Stimulated activated CD8-positive, alpha-beta memory T cell treated with anti-CD3 and anti-CD28 coated beads, Interleukin-2, amount 100 ng/mL, for 1 hour (primary cell): ENCODE measurements at places on chromosomes 7 and 10.

DNA sequence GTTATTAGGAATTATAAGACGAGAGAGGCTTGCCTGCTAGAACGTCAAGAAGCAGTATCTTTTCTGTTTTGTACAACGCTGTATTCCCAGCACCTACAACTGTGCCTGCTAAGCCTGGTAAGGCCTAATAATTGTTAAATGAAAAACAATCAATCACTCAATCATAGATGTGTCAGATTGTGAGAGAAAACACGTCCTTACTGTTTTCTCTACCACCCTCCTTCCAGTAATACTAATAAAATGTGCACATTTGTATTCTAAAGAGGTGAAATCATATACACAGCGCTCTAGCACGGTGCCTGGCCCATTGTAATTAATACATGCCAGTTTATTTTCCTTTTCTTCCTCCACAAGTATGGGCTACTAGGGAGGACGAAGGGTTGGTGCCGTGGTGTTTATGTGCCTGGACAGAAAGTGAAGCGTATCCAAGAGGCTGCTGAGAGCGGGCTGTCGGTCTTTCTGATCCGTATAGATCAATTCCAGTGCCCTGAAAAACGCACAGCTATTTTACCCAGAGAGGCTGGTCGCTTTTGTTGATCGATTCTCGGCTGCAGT lies 1.5 kb upstream of the AUTS2 start:
- DNase-seq = no peak

DNA sequence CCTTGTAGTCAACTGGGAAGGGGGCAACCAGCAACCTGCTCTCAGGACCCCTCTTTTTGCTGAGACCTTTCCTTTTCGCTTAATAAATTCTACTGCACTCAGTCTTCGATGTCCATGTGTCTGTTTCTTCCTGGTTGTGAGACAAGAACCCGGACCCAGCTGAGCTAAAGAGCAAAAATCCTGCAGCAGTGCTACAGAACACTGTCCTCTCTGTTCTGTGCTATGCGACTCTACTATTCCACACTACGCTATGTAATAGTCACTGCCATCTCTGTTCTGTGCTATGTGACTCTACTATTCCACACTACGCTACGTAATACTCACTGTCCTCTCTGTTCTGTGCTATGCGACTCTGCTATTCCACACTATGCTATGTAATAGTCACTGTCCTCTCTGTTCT lies 34.3 kb downstream of the DIP2C start:
- no peak for DNase-seq

- no peak for DNase-seq
These were observed 59.2 kb downstream of the HK1 start for GRCh38 chr10:69337296-69338132.

DNA sequence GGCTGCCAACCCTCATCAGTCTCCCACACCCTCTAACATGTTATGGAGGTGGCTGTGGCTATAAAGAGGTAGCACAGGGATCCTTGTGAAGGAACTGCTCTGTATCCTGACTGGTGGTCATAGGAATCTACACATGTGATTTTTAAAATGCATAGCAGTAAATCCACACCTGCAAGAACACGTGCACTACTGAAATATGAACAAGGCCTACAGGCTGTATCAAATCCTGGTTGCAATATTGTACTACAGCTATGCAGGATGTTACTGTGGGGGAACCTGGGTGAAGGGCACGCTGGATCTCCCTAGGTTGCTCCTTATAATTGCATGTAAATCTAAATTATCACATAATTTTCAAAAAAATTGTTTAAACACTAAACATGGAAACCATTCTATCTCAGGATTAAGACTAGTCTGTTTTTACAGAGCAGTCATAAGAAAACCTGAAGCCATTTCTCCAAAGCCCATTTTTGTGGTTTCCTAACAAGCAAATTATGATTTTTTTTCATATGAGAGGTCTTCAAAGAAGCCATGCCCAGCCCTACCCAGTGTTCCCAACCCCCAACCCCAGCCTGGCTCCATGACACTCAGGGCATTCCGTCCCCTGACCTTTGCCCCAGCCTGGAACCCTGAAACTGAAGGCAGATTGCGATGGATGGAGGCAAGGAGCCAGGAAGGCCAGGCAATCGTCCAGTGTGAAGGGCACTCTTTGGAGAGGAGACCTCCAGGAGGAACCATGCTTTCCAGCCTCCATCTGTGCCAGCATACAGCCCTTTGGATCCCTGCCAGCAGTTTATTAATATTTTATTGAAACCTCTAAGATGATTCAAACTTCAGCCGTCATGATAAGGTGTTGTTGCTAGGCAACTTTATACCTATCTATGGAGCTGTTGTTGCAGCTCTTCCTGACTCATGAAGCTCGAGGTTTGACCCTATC lies 161.0 kb downstream of the GRID1 start:
- no peak for DNase-seq

DNA sequence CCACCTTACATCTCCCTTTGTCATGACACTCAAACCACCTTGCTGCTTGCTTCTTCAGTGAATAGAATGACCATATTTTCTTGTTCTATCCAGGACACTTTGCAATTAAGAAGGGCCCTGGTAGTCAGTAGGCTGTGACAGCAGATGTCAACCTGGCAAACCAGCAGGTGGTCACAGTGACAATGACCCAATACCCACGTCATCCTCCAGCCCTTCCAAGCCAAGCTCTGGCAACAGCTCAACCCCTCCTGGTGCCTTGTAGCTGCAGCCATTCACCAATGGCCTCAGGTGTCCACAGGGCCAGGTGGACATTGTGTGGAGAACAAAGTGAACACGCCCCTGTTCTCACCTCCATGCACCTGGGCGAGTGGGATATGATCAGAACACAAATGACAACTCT lies 87.6 kb upstream of the MACROH2A2 start:
- DNase-seq = no peak

DNA sequence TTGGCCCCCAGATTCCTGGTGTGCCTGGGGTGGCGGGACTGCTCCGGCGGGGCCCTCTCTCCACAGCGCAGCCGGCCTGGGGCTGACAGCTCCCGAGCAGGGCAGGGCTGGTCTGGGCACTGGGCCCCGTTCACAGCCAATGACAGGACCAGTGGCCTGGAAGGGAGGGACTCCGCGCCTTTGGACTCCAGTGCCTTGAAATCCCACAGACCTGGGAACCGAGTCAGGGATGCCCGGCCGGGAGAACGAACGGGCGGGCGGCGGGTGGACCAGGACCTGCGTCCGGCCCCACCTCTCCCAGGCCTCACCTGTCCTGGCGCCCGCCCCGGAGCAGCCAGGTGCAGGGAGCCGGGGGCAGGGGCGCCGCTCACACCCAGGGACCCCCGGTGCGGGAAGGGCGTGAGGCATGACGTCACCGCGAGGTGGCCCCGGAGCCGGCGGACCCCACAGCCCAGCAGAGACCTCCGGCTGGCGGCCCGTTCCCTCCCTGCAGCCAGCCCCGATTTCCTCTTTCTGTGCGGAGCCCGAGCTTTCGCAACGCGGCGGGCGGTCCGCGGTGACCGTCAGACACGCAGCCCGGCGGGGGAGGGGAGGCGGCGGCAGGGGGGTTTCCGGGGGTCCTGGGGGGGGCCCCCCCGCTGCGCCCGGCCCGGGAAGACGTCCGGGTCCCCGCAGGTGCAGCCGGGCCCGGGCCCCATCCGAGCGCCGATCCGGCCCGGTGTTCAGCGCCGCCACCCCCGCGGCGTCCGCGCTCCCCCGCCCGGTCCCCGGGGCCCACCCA lies 743 bp downstream of the ADAP1 start:
- DNase-seq = no peak

- no peak for DNase-seq
These were observed 204.8 kb upstream of the MEOX2 start for GRCh38 chr7:15891151-15891881.

DNA sequence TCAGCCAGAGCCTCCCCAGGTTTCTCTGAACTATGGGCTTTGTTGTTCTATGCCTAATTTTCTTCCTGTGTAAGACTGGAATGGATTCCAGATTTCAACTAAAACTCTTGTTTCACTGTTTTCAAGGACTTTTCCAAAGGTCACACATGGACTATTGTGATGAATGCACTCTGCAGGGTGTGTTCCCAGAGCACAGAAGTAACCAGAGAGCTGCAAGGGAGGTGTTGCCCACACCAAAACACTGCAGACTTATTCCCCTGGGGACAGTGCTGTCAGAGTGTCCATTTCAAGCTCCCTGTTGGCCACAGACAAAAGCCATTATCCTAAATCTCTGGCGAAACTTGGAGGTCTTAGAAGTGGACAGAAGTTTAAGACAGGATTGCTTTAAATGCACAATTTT lies 231.6 kb downstream of the TRIL start:
- DNase-seq = no peak

- DNase-seq = no peak
These were observed 21.6 kb upstream of the TSPAN33 start for GRCh38 chr7:129122751-129123509.
